ENCODE measurements at places on chromosomes 6 and 20.

DNA sequence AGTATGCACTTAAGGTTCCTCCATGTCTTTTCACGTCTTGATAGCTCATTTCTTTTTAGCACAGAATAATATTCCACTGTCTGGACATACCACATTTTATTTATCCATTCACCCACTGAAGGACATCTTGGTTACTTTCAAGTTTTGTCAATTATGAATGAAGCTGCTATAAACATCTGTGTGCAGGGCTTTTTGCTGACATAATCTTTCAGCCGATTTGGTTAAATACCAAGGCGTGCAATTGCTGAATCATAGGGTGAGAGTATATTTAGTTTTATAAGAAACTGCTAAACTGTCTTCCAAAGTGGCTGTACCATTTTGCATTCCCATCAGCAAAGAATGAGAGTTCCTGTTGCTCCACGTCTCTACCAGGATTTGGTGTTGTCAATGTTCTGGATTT is 44.9 kb upstream of the PHACTR2 start:
- no peak for DNase-seq

GRCh38 chr6:39452306-39453145 is 130.0 kb upstream of the KCNK16 start:
- no peak for DNase-seq

- DNase-seq: no peak
Measured at GRCh38 chr6:13395272-13396237, 67.2 kb upstream of the TBC1D7 start.

DNA sequence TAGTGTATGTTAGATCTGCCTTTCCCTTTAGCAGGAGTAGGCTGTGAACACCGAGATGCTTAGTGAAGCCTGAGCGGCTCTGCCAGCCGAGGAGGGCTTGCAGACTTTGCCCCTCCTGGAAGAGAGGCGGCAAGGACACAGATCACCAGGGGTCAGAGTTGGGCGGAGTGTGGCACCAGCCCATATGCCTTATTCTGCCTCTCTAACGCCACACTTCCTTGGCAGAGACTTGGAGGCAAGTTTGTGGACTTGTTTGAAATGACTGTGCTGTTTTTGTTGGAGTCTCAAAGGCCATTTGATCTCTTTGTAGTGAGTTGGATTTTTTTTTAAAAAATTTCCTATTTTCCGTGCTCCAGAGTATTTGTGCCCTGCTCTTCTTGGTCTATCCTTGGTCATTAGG is 44.5 kb upstream of the CLDN20 start:
- DNase-seq: no peak

GRCh38 chr6:123681957-123682462 is 45.3 kb upstream of the TRDN start:
- no peak for DNase-seq

- no peak for DNase-seq
Measured at GRCh38 chr20:17863577-17864292, 104.9 kb downstream of the SNX5 start.

- no peak for DNase-seq
Measured at GRCh38 chr6:17421406-17421805, 28.0 kb downstream of the CAP2 start.

GRCh38 chr6:108874470-108875160 is 26.4 kb downstream of the ARMC2 start:
- DNase-seq: peak; percentile 54

DNA sequence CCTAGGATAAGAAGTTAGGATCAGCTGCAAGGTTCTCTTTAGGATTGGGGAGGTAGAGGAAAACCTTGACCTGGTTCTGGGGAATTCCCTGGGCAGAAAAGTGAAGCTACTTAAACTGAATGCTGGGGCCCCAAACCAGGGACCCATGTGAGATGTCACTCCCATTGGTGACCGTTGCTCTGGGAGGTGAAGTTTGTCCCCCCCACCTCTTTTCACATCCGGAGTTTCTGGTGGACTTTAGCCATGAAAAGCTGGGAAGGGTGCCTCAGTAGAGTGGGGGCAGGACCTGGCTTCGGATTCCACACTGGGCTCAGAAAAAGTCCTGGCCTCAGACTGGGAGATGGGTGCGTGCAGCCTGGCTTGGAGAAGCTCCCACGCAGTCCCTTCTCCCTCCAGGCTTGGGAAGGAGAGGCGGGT is 13.2 kb downstream of the TJAP1 start:
- no peak for DNase-seq

- DNase-seq: no peak
Measured at GRCh38 chr6:145669627-145670034, 65.7 kb downstream of the EPM2A start.

DNA sequence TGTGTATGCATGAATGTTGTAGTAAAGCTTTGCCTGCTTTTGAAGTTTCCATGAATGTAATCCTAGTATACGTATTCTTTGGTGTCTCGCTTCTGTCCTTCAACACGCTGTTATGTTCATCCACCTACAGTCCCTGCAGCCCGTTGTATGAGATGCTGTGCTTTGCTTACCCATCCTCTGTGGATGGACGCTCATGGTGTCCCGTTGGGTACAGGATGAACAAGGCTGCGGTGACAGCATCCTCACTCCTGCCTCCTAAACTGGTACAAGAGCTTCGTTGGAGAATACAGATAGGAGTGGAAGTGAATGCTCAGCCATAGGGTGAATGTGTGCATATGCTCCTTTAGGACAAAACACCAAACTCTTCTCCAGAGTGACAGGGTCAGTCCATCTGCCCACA is 366.2 kb downstream of the ZFAND3 start:
- no peak for DNase-seq

- DNase-seq: no peak
Measured at GRCh38 chr6:16721977-16722376, 39.3 kb downstream of the ATXN1 start.

GRCh38 chr6:143270026-143270425 is 180.5 kb downstream of the ADAT2 start:
- no peak for DNase-seq

- DNase-seq: no peak
Measured at GRCh38 chr20:23066772-23067171, 17.3 kb upstream of the THBD start.

DNA sequence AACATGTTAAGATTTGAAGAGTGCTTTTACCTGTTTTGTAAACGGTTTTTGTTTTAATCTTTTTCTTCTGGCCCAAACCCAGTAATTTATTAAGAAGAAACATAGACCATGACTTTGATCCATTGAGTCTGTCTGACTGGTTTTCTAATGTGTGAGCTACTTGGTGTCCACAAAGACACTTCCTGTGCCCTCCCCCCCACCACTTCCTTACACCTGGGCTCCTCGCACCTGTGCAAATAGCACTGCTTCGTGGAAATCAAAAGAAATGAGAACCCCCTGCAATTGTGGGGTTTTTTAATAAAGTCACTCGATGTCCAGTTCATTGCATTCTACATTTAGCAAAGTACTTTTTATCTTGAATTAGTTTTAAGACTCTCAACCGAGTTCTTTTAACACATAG is 65.5 kb downstream of the SMOC2 start:
- DNase-seq: no peak

- DNase-seq: no peak
Measured at GRCh38 chr6:25014791-25015560, 79.2 kb upstream of the RIPOR2 start.

DNA sequence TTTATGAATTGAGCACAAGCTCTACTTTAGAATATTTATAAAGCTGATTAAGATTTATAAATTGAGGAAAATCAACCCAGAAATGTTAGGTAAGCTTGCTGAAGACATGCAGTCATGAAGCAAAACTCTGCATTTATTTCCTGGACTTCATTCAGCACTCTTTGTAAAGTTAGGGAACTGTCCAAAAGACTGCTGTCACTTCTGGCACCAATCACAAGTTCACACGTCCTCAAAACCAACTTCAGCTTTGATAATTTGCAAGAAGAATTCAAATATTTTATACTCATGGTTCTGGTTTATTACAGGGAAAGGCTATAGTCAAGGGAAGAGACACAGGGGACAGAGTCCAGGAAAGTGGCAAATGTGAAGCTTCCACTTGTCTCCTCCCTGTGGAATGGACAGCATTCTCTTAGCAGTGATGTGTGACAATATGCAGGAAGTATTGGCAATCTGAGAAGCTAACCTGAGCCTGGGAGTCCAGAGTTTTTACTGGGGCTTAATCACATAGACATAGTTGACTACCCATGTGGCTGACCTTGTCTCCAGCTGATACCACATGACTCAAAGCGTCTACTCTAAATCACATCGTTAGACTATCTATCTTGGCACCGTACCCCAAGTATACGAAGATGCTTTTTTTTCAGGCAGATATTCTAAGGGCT is 85.4 kb downstream of the PPP1R14C start:
- DNase-seq: no peak
